ENCODE measurements at places on chromosomes 3 and 15. TPM values are rescaled to one million over a fixed set of nuclear protein-coding genes. Genes with fewer than 3 reads are reported as not detected.

LRRC49 gene
- total RNA-seq: 4.9 TPM

FANCD2OS gene
- not detected for total RNA-seq

ETFA gene
- total RNA-seq: 183 TPM

UBA3 gene
- total RNA-seq: 74.2 TPM

TRH gene
- not detected for total RNA-seq

DNA sequence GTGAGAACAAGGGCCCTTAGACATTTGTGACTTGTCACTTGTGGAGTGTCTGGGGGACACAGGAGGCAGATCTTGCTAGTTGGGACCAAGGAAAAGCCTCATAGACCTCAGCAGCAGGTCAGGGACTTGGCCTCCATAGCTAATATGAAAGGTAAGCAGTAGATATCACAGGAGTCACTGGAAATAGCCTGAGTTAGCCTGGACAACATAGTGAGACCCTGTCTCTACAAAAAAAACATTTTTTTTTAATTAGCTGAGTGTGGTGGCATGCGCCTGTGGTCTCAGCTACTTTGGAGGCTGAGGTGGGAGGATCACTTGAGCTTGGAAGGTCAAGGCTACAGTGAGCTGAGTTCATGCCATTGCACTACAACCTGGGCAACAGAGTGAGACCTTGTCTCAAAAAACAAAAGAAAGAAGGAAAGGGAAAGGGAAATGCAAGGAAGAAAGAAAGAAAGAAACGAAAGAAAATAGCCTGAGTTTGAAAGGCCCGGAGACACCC, 37.1 kb upstream of the CLK3 start:
- DNase-seq: no peak

GRCh38 chr3:101128786-101129185, 135.6 kb upstream of the ABI3BP start:
- DNase-seq: peak; percentile 87

DNA sequence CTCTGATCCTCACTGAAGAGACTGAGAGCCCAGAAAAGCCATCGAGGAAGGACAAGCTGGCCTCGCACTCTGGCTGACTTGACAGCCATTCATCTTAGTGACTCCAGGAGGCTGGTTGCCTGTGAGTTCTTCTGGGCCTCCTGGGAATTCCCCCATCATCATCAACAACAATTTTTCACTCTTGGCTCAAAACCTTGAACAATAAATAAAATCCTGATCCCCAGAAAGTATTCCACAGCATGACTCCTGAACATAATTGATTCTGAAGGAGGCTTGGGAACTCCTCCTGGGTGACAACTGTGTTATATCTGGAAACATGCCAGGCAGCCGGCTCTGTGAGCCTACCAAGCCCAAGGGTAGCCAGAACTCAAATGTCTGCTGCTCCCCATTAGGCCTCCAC, 188.6 kb downstream of the SHQ1 start:
- DNase-seq: no peak

- peak; percentile 94 for DNase-seq
These were observed 8.5 kb downstream of the TMEM212 start for GRCh38 chr3:171851660-171852058.

- DNase-seq: no peak
These were observed 111.4 kb downstream of the CMSS1 start for GRCh38 chr3:99928771-99929744.

GRCh38 chr3:79018265-79018664, 749.5 kb downstream of the ROBO1 start:
- DNase-seq: no peak

DNA sequence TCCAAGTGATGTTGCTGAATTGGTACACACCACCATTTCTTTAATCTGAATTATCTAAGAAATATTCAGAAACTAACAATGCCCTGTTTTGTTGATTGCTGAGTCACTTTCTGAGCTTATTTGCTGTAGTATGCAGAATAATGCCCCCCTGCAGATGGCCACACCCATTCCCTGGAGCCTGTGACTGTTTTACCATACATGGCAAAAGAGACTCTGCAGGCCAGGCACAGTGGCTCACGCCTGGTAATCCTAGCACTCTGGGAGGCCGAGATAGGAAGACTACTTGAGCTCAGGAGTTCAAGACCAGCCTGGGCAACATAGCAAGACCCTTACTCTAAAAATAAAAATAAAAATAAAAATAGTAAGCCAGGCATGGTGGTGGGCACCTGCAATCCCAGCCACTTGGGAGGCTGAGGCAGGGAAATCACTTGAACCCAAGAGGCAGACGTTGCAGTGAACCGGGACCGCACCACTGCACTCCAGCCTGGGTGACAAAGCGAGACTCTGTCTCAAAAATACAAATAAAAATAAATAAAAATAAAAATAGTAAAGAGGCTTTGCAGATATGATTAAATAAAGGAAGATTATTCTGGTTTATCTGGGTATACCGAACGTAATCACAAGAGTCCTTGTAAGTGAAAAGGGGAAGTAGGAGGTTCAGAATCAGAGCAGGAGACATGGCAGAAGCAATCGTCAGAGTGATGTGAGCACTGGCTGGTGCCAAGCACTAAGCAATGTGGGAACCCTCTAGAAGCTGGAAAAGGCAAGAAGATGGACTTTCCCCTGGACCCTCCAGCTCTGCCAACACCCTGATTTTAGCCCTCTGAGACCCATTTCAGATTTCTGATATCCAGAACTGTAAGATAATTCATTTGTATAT, 19.0 kb downstream of the PCYT1A start:
- peak; percentile 49 for DNase-seq
